CD4-positive, alpha-beta memory T cell (primary cell): ENCODE measurements at places on chromosomes 3 and 15.

- no peak for DNase-seq
These were observed 3.1 kb upstream of the EXOG start for GRCh38 chr3:38493031-38493430.

GRCh38 chr15:94416820-94417219, 185.5 kb downstream of the MCTP2 start:
- no peak for DNase-seq

DNA sequence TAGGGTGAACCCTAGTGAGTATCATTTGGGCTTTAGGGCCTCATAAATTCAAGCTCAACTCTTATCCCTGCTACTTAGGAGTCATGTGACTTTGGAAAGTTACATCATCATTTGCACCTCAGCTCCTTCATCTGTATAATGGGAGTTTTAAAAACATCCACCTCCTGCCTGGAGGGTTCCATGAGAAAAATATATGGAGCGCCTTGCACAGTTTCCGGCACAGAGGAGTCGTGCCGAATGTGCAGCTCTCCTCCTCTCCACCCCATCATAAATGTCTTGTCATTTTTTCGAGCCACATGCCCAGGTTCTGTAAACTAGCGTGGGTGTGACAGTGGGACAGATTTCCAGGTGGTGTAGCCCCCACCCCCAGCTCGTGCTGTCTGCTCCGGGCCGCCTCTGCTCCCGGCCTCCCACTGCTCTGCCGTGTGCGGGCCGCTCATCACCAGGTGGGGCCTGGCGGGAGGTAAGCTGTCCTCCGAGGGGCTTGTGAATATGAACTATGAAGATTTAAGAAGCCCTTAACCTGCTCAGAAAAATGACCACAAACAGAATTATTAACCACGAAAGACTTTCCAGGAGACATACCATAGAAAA, 90.4 kb downstream of the TOP2B start:
- no peak for DNase-seq

DNA sequence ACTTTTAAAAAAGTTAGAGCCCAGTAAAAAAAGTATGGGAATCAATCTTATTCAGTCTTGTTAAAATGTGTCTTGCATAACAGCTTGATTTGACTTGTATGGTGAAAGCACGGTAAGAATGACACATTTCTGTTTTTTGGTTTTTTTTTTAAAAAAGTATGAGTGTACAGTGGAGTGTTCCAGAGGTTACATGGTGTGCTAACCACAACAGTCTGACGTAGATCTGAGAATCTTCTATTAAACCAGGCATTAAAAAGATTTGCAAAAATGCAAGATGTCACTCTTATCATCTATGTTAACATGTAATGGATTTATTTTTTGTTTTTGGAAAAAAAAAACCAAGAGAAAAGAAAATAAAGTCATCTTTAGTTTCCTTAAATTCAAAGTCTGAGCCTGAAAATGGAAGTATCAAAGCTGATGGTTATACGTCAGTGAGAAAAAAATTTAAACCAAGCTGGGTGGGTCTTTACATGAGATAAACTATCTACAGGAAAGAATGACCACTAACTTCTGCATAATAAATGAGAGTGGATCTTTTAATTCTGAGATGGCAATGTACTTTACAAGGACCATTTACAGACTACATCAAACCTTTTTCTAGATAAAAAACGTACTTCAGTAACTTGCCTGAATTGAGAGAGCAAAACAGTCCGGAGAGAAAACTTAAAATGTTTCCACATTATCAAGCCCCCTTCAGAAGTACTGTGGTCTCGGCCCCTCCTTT, 1.6 kb downstream of the GABPB1 start:
- peak; percentile 67 for DNase-seq

- DNase-seq: no peak
These were observed 2.2 kb upstream of the MB21D2 start for GRCh38 chr3:192919901-192920300.

GRCh38 chr3:46987743-46988401, 8.4 kb downstream of the NBEAL2 start:
- peak; percentile 94 for DNase-seq

- no peak for DNase-seq
These were observed 30.3 kb upstream of the GADL1 start for GRCh38 chr3:30924763-30925162.
